HTR-8/SVneo (cell line): ENCODE measurements at places on chromosomes 11 and 22.
A peak's percentile ranks its signal among the peaks of the same experiment; 100 is the strongest.

- no peak for DNase-seq
Measured at GRCh38 chr11:119469506-119469905, 46.5 kb upstream of the THY1 start.

- no peak for DNase-seq
Measured at GRCh38 chr22:25623851-25624250, 59.4 kb downstream of the GRK3 start.

GRCh38 chr11:127137771-127138280, 137.3 kb upstream of the KIRREL3 start:
- no peak for DNase-seq

DNA sequence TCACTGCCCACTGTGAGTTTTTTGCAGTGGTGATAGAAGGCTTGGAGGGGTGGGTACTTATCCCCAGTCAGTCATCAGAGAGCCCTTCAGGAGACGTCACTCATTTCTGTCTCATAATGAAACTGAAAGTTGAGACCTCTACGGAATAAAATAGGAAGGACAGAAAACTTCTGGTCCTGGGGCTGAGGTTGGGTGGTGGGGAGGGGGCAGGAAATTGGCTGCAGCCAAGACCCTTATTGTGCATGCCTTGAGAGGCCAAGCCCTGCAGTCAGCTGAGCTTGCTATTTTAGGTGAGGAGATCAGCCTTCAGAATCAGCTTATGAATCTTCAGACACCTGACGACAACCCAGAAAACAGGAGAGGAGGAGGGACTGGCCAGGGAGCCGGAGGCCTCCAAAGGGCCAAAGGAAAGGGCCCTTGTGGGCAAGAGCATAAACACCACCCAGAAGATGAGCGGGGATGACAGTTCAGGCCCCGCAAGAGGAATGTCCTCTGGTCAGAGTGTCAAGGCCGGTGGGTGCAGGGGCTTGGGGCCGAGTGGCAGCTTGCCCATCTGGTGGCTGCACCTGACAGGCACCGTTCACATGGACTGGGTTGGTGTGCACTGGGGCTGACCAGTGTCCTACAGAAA, 17.9 kb upstream of the ADA2 start:
- DNase-seq: peak; percentile 20

GRCh38 chr11:61575886-61576861, 4.7 kb downstream of the SYT7 start:
- DNase-seq: no peak

DNA sequence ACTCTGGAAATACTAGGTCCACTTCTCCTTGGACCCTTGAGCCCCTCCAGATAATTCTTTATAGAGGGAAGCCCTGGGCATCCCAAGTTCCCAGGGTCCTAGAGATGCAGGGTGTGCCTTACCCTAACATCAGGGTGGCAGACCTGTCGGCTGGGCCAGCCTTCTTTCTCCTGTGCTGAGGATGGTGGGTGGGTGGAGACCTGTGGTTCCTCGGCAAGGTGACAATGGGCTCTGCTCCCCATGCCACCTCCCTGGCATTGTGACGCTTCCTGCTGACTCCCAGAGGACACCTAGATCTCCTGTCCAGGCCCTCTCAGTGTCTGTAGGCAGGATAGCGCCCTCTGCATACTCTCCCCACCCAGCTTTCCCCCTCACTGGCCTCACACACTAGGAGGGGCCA, 3.8 kb upstream of the DERL3 start:
- no peak for DNase-seq

DNA sequence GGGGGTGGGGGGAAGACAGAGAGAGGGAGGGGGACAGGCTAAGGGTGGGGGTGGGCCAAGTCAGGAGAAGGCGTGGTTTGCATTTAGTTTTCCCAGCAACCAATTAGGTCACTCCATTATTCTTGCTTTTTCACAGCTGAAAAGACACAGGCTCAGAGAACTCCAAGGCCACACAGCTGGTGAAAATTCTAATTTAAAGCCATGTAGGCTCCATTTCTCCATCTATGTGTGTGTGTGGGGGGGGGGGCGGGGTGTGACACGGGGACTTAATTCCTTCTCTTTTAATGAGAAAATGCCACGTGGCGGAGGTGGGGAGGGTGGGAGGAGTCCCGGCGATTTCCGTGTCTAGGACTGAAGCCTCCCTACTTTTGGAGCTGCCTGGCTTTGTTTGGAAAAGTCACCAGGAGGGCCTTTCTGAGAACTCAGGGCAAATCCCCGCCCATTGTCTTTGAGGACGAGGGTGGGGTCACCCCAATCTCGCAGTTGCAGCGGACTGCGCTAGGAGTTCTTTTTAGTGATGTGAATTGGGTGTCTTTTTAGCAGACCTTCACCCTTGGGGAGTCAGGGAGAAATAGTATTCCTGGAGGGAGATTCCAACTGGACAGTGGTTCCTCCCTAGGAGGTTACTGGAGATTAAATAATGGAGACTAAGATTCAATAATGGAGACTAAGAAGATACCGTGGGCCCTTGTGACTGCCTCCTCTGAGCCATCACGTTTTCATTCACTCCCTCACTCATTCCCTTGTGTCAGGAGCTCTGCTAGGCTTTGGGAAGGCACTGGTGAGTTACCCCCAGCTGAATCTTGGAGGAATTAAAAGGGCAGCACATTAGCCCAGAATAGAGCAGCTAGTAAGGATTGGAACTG, 36.4 kb upstream of the PTPRJ start:
- no peak for DNase-seq

- no peak for DNase-seq
Measured at GRCh38 chr11:130480711-130481140, 32.3 kb downstream of the ADAMTS15 start.

- no peak for DNase-seq
Measured at GRCh38 chr11:59011655-59012397, 72.5 kb downstream of the GLYATL1 start.

DNA sequence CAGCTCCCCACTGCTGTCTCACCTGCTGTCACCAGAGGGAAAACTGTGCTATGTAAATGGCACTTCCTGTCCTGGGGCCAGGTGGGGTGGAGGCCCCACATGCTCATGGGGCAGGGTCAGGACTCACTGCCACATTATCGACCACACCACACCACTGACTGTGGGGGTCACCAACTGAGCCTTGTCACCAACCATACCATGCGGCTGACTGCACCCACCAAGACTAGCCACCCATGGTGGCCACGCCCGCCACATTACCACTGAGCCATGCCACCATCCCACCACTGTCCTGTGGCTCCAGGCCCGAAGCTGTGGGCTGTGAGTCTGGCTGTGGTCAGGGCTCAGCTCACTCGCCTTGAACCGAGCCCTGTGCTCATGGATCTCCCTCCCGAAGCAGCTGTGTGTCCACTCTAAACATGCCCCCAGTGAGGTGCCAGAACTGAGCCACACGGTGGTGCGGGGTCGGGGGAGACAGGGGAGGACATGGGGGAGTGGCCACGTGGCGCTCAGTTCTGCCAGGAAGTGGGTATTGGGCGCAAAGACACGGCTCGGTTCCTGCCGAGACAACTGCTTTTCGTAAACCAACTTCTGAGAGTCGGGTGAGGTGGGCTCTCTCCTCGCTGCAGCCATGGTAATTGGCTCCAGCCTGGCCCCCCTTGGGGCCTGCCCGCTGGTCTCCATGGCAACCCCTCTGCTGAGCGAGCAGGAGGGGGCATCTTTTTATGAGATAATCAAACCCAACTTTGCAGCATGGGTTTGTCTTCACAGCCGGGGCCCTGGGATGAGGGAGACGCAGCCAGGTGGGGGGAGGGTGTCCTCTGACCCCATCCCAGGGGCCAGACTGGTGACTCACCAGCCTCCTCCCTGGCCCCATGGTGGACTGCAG, 23.2 kb downstream of the RTN4R start:
- DNase-seq: no peak

DNA sequence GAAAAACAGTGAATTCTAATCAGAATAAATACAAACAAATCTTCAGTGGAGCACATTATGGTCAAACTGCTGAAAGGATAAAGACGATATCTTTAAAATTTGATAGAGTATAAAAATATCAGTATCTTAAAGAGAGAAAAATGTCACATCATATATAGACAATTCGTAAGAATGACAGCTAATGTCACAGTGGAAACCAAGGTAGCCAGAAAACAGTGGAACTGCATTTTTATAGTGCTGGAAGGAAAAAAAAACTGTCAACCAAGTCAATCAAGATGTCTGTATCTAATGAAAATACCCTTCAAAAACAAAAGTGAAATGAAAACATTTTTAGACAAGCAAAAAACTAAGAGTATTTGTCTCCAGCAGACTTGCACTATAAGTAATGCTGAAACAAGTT, 73.4 kb upstream of the HMGXB4 start:
- no peak for DNase-seq

GRCh38 chr11:69280451-69280850, 13.5 kb upstream of the MYEOV start:
- DNase-seq: no peak

DNA sequence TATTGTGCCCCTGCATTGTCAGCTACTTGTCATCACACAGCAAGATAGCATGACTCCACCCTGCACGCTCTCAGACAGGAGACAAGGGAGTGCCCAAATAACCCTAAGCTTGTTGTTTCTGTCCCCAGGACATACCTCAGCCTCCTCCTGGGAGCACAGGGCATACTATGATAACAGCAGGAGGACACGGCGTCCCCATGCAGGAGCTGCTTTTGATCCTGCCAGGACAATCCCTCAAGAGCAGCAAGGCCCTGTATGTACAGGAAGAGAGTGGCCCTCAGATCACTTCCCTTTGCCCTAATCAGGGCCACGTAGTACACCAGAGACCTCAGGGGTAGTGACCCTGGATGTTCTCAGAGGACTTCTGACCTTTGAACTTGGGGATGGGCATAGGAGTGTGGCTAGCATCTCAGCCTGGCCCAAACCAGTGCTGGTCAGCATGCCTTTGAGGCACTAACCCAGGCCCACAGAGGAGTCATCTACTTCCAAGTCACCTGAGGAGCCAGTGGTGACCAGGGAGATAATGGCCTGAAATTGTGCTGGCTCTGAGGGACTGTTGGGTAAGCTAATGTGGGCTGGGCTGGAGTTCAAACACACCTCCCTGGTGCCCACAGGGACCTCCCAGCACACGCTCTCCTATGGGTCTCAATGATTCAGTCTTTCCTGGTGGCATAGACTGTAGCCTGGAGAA, 9.2 kb downstream of the APOA4 start:
- DNase-seq: no peak

- no peak for DNase-seq
Measured at GRCh38 chr11:72727521-72727920, 24.7 kb downstream of the ARAP1 start.

DNA sequence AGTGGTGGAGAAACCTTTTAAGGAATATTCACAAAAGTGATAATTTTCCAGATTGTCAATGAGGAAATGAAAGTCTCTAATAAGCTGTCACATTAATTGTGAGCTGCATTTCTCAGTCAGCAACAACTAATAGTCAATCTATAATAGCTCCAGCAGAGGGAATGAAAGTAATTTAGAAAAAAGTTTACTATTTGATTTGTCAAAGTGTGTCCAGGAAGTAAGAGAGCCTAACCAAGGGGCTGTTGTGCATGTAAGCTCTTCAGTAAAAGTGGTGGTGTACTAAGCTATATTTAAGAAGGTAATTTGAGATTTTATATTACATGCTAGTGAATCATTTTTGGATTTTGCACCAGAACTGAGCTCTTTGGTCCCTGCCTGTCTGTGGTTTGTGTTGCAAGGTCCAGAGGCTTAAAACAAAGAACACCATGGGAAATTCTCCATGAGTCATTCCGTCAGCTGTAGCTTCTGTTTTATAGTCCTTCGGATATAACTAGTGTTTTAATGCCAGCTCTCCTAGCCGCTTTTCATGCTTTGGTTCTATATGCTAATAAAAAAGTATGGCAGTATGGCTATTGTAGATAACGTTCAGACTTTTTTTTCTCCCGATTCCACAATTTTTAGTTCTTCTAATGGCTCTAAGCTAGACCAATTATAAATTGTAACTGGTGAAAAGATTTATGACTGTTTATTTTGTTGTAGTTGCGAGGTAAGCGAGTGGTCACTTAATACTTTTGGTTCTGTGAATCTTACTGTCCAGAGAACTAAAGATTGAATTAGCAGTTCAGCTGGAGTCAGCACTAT, 64.6 kb downstream of the ARHGEF12 start:
- DNase-seq: peak; percentile 70

- DNase-seq: no peak
Measured at GRCh38 chr11:41935795-41936194, 476.3 kb upstream of the LRRC4C start.

DNA sequence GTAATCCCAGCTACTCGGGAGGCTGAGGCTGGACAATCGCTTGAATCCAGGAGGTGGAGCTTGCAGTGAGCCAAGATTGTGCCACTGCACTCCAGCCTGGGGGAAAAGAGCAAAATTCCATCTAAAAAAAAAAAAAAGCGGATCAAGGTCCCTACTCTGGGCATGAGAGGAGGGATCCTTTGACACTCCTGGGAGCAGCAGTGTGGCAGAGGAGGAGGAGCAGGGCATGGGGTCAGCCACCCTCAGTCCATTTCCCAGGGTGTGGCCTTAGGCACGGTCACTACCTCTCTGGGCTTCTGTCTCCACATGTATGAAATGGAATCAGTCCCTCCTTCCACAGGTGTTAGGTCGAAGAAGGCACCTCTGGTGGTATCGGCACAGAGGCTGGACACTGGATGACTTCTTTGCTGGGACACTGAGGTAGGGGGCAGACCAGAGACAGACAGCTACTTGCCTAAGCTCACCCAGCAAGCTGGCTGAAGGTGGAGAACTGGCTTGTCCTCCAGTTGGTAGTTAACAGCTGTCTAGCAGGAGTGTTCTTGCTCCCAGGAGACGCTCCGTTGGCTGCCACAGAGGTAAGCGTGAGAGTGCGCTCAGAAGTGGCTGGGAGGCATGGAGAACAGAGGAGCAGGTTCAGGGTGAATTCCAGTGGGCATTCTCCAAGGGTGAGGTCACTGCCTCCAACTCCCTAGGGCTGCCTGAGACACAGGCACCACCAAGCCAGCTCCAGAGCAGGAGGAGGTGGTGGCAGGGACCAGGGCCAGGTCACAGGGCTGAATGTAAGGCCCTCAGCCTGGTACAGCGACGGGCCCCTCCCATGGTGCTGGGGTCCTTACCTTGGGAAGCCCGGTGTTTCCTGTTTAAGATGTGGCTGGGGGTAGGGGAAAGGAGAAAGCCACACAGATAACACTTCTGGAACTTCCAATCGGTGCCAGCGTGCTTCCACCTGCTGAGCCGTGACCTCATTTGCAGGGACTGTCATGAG, 19.5 kb downstream of the TXN2 start:
- peak; percentile 80 for DNase-seq

DNA sequence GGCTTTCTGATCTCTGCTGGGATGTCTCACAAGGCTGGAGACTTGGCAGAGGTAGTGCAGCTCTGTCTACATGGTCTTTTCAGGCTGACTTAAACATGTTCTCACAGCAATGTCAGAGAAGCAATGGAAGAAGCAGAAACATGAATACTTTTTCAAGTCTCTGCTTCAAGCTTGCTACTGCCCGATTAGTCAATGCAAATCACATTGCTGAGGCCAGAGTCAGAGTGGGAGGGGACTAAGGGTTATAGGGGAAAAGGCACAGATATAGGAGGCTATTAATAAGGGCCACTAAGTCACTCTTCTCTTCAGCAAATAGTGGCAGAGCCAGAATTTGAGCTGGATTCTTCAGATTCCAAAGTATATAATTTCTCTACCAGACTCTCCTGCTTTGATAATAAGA, 390.5 kb downstream of the TMEM135 start:
- DNase-seq: no peak

GRCh38 chr22:26544489-26544888, 32.2 kb upstream of the TFIP11 start:
- no peak for DNase-seq
